ENCODE measurements at places on chromosomes 5 and 9.
A peak's percentile ranks its signal among the peaks of the same experiment; 100 is the strongest.

- DNase-seq, result peak; percentile 3
Observed at GRCh38 chr9:124660341-124660801, 110.7 kb downstream of the NR6A1 start.

GRCh38 chr5:68225911-68226545 is 10.5 kb downstream of the PIK3R1 start:
- no peak for DNase-seq

DNA sequence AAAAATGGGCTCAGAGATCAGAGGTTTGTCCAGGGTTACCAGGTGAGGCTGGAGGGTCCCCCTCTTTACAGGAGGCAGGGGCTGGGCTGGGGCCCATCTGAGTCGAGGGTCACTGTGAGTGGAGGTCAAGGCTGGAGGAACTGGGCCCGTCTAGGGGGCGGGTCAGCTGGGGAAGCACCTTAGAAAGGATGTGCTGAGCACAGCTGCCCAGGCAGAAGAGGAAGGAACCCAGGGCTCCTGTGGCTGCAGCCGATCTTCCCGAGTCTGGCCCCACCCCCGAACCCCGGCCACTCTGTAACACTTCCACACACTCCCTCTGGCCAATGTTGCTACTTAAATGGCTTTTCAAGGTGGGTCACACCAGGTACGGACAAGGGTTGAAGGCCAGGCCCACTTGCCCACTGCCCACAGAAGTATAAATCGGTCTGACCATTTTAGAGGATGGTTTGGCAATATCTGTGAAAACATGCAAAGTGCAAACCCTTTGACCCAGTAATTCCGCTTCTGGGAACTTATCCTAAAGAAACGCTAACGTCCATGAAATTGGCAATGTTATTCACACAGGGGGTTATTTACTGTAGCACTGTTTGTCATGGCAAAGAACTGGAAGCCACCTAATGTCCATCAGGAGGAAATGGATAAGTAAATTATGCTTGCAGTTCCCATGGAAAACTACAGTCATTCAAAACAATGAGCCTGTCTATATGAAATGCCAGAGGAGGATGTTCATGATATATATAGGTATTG is 30.5 kb upstream of the EEIG1 start:
- no peak for DNase-seq

GRCh38 chr9:16321461-16322119 is 548.9 kb downstream of the BNC2 start:
- no peak for DNase-seq

GRCh38 chr9:113446323-113446740 is 17.2 kb upstream of the RGS3 start:
- DNase-seq, result peak; percentile 19

DNA sequence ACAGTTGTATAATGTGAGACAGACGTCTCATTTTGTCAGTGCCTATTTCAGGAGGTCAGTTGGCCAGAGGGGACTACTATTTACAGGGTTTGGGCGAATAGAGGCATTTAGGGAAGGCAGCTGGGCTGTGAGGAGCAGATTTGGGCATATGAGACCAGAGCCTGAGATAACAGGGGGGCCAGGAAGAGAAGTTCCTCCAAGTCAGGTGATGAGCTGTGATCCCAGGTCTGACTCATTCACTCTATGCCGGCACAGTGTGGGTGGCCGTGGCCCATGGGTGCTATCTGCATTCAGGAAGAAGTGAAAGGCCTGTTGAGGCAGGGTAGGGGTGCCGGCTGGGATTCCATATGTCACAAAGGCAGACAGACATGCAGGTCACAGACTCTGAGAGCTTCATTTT is 142.8 kb downstream of the PDZD2 start:
- DNase-seq, result no peak

GRCh38 chr5:73032635-73033034 is 76.8 kb downstream of the FCHO2 start:
- no peak for DNase-seq

DNA sequence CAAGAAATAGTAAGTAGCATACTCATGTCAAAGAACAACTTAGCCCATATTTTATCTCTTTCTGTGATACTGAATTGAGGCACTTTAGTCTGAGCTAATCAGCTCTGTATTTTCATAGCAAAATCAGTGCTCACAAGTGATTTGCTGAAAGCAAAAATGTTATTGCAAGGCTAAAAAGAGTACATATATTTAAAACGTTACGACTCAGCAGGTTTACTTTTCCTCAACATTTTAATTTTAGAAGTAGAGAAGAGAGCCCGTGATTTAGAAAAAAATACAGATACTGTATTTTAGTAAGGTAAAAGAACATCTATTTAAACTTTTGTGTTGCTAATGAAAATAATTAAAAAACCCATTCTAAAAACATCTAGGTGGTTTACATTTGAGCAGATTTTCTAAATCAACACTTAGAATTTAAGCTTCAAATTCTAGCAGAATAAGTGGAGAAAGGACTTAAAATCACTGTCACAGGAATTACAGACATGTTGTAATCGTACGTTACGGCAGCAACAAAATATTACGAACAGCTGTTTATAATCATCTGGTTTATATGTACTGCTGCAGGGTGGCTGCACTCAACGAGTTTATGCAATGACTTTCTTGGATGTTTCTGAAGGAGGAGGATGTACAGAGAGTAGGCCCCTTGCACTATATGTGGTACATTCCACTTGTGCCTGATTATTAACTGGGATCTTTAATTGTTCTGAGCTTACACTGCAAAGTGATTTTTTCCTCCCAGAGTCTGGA is 20.1 kb downstream of the SREK1 start:
- no peak for DNase-seq

DNA sequence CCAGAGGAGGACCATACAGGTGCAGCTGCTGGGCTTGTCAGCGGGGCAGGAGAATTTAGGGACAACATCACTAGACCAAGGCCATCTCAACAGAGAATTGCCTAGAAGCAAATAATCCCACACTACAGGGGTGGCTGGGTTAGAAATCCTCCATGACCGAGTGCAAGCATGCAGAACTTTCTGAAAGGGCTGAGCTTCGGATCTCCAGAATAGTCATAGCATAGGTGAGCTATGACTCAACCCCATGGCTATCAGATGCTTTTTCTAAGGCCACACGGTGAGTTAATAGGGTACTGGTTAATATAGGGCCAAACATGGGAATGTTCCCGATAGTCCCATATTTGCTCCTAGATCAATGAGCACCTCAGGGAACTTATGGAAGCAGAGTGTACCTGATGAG is 4.2 kb downstream of the KCNIP1 start:
- DNase-seq, result no peak

DNA sequence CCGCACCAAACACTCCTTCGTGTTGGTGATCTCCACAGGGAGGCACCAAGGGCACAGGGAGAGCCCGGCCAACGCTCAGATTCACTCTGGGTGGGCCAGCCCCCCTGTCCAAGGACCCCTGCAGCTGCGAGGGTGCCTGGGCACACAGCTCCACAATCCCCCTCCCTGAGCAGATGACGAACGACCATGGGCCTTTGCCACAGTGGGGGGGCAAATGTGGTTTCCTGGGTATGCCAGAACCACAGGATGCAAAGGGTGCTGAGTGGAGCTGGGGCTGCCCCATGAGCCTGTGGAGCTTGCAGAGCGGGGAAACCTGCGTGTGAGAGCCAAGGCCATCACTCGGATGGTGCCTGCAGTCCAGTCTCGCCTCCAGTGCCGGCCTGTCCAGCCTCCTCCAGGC is 31.0 kb downstream of the LPCAT1 start:
- peak; percentile 46 for DNase-seq

DNA sequence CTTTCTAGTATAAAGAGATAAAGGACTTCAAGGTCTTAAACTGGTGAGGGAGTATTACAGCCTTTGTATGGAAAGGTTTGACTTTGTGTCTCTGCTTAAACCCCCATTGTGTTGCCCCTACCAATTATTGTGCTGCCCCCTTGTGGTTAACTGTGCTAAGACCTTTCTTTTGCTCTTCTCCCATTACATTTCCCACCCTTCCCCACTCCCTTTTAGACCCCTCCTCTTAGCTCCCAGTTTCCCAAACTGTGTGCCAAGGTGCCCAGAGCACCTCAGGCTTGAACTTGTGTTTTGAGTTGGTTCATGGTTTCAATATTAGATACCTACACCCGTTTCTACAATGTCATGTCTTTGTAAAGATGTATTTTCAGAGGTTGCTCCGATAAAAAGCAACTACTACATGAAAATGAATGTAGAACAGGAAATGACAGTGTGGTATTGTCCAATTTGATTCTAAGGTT is 2.9 kb downstream of the JAK2 start:
- peak; percentile 55 for DNase-seq

DNA sequence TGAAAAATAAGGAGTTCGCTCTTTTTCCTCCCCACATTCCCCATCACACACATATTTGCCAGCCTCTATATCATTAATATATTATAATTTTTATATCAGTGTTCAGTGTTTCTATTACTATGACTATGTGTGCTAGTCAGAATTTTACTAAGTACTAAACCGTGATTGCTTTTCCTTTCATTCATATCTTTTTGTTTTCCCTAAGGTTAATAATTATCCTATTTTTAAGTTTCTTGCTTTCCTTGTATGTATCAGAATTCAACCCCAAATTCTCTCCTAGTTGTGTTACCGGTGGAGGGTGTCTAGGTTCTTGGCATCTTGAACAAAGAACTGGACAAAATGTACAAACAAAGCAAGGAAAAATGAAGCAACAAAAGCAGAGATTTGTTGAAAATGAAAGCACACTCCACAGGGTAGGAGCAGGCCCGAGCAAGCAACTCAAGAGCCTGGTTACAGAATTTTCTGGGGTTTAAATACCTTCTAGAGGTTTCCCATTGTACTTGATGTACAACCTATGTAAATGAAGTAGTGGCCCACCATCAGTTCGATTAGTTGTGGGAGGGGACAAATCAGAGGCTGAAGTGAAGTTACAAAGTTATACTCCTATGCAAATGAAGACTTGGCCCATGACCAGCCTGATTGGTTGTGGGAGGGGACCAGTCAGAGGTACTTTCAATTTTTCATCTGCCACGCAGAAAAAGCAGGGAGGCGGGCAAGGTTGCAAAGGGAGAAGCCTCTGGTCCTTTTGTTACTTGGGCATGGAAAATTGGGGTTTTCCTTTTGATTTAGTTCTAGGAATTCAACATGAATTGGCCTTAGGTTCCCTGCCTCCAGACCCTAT is 43.8 kb downstream of the KIAA1191 start:
- DNase-seq, result no peak

GRCh38 chr5:140550147-140551079 is 3.0 kb downstream of the EIF4EBP3 start:
- DNase-seq, result no peak

DNA sequence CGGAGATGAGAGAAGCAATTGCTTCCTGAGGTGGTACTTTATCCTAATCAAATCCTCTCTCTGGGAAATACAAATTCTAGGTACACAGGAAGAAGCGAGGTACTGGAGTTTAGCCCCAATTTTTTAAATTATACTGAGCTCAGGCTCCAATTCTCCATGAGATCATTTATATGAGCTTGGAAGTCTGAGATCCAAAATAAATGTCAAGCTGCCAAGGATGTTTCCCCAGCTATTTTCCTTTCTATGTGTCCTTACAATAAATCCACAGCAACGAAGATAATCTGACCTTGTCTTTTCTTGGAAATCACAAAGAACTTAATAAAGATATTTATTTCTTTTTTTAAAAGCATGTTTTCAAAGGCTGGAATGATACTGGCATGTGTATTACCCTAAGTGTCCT is 597.3 kb downstream of the GABRG2 start:
- DNase-seq, result no peak

- DNase-seq, result no peak
Observed at GRCh38 chr5:125463466-125464092, 717.1 kb upstream of the ZNF608 start.

DNA sequence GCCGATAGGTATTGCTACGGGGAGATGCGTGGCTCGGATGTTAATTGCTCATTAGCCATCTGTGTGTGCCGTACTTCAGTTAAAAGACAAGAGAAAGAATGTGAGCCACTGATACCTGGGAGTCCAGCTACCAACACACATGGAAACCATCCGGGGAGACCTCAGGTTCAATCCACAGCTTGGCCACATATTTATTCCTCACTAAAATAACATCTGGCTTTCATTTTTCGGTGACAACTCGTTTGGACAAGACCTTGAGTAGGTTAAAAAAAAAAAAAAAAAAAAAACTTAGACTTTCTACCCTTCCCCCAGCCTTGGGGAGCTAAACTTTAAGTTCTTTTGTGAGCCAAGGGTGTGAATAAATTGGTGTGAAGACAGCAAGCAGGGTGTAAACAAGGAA is 84.1 kb downstream of the SLIT3 start:
- no peak for DNase-seq

- DNase-seq, result no peak
Observed at GRCh38 chr9:77987081-77987656, 44.4 kb downstream of the GNAQ start.

GRCh38 chr5:172178301-172178987 is 9.6 kb downstream of the STK10 start:
- DNase-seq, result peak; percentile 58

GRCh38 chr9:37923796-37924427 is 20.0 kb upstream of the SLC25A51 start:
- DNase-seq, result no peak

DNA sequence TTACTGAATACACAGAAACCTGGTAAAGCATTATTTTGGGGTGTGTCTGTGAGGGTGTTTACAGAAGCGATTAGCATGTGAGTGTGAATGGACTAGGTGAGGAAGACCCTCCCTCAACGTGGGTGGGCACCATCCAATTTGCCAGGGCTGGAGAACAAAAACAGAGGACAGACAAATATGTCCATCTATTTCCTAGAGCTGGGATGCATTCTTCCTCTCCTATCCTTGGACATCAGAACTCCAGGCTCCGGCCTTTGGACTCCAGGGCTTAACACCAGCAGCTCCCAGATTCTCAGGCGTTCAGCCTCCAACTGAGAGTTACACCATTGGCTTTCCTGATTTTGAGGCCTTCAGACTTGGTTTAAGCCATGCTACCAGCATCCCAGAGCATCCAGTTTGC is 65.8 kb upstream of the CHD1 start:
- no peak for DNase-seq

DNA sequence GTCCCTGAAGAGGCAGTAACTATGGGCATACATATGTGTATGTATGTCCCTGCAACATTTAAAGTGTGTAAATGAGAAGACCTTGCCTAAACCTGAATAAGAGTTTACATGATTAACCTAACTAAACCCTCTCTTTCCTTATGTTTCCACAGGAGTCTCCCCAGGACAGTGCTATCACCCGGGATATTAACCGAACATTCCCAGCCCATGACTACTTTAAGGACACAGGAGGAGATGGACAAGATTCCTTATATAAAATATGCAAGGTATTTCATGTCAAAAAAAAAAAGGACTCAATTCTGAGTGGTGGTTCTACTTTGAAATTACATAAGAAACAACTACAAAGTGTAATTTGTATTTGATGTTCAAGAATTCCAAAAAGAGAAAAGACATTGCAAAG is 31.7 kb downstream of the GPR21 start:
- DNase-seq, result no peak
